ENCODE measurements at places on chromosomes 11 and 22.

GRCh38 chr11:102472127-102472526 is 19.6 kb upstream of the TMEM123 start:
- DNase-seq = no peak
- H3K27ac ChIP-seq = no peak overlapping the region

DNA sequence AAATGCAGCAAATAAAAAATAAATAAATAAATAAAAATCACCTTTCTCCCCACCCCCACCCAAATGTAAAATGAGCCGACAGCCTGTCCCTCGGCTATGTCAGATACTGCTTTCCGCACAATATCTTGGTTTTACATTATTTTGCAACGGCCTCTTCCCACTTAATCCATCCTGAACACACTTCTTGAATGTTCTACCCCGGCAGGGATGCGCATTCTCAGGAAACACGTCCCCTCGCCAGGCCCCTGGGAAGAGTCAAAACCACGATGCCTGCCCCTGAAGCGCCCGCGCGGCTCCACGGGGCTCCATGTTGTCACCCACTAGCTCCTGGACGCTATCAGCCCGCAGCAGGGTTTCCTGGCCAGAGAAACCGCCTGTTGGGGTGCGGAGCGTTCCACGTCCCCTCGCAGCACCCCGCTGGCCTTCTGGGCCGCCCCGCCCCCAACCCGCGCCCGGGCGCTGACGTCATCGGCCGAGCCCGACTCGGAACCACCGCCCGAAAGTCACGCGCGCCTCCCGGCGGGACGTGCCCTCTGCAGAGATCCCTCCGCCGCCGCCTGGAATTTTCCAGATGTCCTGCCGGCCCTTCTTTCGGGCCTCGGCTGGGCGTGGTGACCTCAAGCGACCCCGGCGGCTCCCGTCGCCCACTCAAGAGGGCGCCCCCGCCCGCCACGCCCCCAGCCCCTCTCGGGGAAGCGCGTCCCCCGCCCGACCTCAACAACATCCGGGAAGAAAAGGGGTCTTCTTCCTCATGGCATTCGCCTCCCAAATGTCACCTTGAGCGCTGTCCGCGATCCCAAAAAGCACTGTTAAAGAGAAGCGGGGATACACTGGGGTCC is 585 bp upstream of the NEAT1 start:
- peaks cover 32% of the 10 kb centered on the region for H3K36me3 ChIP-seq
- peak overlapping the region; percentile 66 for H3K4me3 ChIP-seq
- DNase-seq = peak; percentile 98
- no peaks in the 10 kb centered on the region for H3K27me3 ChIP-seq
- H3K27ac ChIP-seq = peak overlapping the region; percentile 100
- H3K4me1 ChIP-seq = peaks cover 78% of the 10 kb centered on the region

DNA sequence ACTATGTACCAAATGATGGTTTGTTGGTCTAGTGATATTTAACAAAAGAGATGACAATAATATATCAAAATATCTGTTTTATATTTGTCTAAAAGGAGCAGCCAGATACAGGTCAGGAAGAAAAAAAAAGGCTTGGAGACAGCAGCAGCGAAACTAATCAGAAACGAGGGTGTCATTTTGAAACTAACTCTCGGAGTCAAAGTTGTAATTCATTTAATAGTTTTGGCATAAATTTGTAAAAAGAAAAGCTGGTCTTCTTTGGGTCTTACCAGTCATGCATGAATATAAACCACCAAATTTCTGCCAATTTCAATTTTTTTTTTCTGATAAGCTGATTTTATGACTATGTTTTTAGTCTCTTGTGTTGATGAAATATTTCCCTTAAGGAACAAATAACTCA is 25.5 kb downstream of the NPAT start:
- H3K4me1 ChIP-seq = no peaks in the 10 kb centered on the region
- DNase-seq = no peak
- no peak overlapping the region for H3K4me3 ChIP-seq
- no peaks in the 10 kb centered on the region for H3K27me3 ChIP-seq

- H3K4me1 ChIP-seq = peaks cover 14% of the 10 kb centered on the region
- no peak overlapping the region for H3K4me3 ChIP-seq
- H3K27me3 ChIP-seq = no peaks in the 10 kb centered on the region
- H3K27ac ChIP-seq = peak overlapping the region; percentile 54
- DNase-seq = peak; percentile 75
- no peaks in the 10 kb centered on the region for H3K36me3 ChIP-seq
These were observed 145.0 kb upstream of the THY1 start for GRCh38 chr11:119567688-119568582.

- peak overlapping the region; percentile 100 for H3K27ac ChIP-seq
- H3K27me3 ChIP-seq = no peaks in the 10 kb centered on the region
- peak overlapping the region; percentile 66 for H3K4me3 ChIP-seq
- peaks cover 39% of the 10 kb centered on the region for H3K36me3 ChIP-seq
These were observed 6.6 kb downstream of the NEAT1 start for GRCh38 chr11:65429068-65429681.

DNA sequence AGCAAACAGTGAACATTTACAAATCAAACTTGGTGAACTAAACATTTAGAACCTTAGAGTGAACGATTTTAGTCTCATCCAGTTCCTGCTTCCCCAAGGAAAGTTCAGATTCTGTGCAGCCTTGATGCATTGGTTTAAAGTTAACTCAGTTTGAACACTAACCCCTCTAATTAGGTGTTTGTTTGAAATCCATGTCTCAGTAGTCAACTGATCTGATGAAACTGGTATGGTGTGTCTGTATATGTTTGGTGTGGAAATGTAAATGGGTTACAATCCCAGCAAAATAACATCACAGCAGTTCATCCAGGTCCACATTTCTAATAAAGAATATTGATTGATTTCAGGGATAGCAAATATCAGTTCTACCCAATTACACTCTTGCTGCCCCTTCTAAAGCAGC is 532.0 kb downstream of the NTM start:
- no peak for DNase-seq
- H3K36me3 ChIP-seq = no peaks in the 10 kb centered on the region
- H3K4me1 ChIP-seq = peaks cover 74% of the 10 kb centered on the region
- no peaks in the 10 kb centered on the region for H3K27me3 ChIP-seq
- H3K4me3 ChIP-seq = no peak overlapping the region

DNA sequence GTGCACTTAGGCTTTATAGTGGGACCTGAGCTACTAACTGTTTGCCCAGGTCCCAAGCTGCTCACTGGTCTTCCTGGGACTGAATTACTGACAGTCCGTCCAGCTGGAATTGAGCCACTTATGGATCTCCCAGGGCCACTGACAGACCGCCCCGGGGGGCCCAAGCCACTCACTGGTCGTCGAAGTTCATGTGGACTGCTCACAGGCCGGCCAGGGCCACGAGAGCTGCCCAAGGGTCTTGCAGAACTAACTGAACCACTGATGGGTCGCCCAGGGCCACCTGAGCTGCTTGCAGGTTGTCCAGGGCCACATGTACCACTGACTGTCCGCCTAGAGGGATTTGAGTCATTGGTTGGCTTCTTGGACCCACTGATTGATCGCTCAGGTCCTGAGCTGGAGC is 15.1 kb downstream of the MISFA start:
- DNase-seq = no peak
- H3K27me3 ChIP-seq = no peaks in the 10 kb centered on the region
- H3K27ac ChIP-seq = no peak overlapping the region
- H3K4me1 ChIP-seq = no peaks in the 10 kb centered on the region
- peaks cover 10% of the 10 kb centered on the region for H3K36me3 ChIP-seq

DNA sequence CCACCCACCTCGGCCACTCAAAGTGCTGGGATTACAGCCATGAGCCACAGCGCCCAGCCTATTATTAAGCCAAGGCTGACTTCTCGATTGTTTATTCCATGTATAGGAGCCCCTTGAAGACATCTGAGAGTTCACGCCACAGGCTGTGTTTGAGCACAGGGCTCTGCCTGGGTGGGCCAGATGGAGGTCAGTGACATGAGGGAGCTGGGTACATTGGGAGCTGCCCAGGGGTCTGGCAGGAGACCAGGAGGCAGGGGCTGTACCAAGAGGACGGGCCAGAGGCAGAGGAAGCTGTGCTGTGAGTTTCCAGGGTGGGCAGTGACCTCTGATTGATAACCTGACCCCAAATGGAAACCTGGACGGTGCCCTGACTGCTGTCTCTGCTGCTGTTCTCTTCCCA is 5.4 kb downstream of the LMF2 start:
- peaks cover 29% of the 10 kb centered on the region for H3K36me3 ChIP-seq
- H3K4me1 ChIP-seq = peaks cover 10% of the 10 kb centered on the region
- H3K27ac ChIP-seq = no peak overlapping the region

GRCh38 chr11:44944181-44944852 is 6.4 kb downstream of the TP53I11 start:
- no peak for DNase-seq
- no peaks in the 10 kb centered on the region for H3K27me3 ChIP-seq
- H3K4me3 ChIP-seq = no peak overlapping the region

- no peaks in the 10 kb centered on the region for H3K36me3 ChIP-seq
- no peaks in the 10 kb centered on the region for H3K4me1 ChIP-seq
- no peaks in the 10 kb centered on the region for H3K27me3 ChIP-seq
- no peak overlapping the region for H3K27ac ChIP-seq
- no peak overlapping the region for H3K4me3 ChIP-seq
These were observed 5.2 kb downstream of the CRTAM start for GRCh38 chr11:122843281-122844141.

DNA sequence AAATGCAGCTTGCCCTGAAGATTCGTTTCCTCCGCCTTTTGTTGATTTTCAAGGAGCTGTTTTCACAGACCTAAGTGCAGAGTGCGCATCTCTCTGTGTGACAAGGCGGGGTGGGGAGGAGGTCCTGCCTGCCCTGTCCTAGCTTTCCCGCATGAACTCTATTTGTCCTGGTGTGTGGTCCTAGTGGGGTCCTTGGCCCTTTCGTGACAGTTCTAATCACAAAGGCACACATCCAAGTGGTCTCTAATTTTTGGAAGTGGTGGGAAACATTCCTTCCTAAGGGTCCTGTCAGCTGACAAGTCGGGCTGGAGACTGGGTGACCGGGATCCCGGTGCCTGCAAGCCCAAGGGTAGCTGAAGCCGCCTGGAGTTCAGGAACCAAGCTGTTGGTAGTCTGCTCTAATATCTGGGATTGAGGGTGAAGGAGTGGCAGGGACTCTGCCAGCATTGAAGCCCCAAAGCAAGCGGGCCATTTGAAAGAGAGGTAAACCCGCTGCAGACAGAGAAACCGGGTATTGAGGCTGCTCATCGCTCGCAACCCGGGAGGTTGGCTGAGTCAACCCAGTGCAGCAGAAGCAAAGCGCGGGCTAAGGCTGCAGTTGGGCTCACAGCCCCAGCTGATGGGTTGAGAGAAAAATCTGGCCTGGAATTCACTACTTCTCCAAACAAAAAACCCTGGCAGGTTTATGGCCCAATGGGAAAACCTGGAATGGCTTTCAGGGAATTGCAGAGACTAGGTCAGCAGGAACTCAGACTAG is 28.1 kb upstream of the FBXO3 start:
- no peaks in the 10 kb centered on the region for H3K36me3 ChIP-seq
- H3K4me3 ChIP-seq = peak overlapping the region; percentile 36
- no peak overlapping the region for H3K27ac ChIP-seq
- H3K4me1 ChIP-seq = peaks cover 12% of the 10 kb centered on the region
- DNase-seq = peak; percentile 98

DNA sequence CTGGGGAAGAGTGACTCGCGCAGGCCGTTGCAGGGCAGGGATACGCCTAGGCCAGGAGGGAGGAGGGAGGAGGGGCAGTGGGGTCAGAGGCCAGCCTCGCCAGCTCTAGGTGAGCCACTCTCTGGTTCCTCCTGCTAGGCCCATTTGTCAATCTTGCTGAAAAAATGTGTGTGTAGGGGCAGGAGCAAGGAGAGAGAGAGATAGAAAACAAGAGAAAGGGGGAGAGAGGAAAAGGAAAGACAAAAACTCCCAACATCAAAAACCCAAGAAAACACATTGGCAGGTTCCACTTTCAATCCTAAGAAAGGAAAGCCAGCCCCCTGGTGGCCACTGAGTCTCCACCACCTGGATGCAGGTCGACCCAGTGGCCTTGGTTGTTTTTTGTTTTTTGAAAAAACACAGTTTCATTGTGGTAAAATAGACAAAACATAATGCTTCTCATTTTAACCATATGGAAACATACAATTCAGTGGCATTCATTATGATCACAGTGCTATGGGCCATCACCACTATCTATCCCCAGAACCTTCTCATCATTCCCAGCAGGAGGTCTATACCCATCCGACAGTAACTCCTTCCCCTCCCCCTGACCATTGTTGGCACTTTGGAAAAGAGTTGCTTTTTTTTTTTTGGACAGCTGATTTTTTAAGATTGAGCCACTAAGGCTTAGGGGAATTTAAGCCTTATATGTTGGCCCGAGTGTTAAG is 10.9 kb downstream of the OMP start:
- no peaks in the 10 kb centered on the region for H3K27me3 ChIP-seq
- DNase-seq = peak; percentile 34
- H3K36me3 ChIP-seq = no peaks in the 10 kb centered on the region
- H3K27ac ChIP-seq = no peak overlapping the region

- H3K36me3 ChIP-seq = no peaks in the 10 kb centered on the region
- no peaks in the 10 kb centered on the region for H3K27me3 ChIP-seq
- no peak overlapping the region for H3K4me3 ChIP-seq
- no peak for DNase-seq
These were observed 460.1 kb downstream of the DLG2 start for GRCh38 chr11:85167038-85167437.

DNA sequence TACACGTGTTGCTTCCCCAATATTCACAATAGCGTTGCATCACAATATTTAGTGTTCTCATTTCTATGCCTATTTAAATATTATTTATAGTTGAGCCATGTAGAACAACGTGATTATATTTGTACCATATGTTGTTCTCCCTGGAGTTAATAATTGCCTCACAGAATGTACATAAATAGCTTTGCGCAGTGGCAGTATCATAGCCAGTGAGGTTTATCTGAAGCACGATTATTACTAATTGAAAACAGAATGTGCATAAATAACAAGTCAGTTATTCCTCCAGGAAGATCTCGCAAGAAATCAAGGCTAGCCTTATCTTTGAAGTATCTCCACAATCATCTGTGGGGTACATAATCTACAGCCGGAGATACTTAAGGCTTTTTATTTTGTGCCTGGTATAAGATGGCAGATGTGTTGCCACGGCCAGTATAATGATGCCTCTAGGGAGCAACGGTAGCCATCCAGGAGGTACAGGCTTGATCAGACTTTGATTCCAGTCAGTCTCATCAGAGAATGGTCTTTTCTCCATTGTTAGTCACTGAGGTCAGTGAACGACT is 197.5 kb downstream of the MSANTD4 start:
- H3K4me3 ChIP-seq = no peak overlapping the region
- no peaks in the 10 kb centered on the region for H3K27me3 ChIP-seq
- H3K27ac ChIP-seq = no peak overlapping the region

- H3K36me3 ChIP-seq = no peaks in the 10 kb centered on the region
- H3K4me3 ChIP-seq = no peak overlapping the region
- DNase-seq = no peak
- H3K4me1 ChIP-seq = peaks cover 30% of the 10 kb centered on the region
These were observed 135.8 kb downstream of the TEAD1 start for GRCh38 chr11:12809864-12810567.

Data from A673 (cell line).